Adrenal gland (tissue), 19 donors: ENCODE measurements at places on chromosomes 1 and 21. TPM values are rescaled to one million over a fixed set of nuclear protein-coding genes. Genes with fewer than 3 reads are reported as not detected.

- peak; percentile 79 for DNase-seq
Observed at GRCh38 chr1:202131956-202132821, 9.5 kb downstream of the GPR37L1 start.

GRCh38 chr1:159289060-159289459 lies 13.1 kb upstream of the FCER1A start:
- DNase-seq, result no peak

Gene ADGRB2
- 2.2 TPM for total RNA-seq

- no peak for DNase-seq
Observed at GRCh38 chr1:192448026-192448578, 127.5 kb upstream of the RGS1 start.

DNA sequence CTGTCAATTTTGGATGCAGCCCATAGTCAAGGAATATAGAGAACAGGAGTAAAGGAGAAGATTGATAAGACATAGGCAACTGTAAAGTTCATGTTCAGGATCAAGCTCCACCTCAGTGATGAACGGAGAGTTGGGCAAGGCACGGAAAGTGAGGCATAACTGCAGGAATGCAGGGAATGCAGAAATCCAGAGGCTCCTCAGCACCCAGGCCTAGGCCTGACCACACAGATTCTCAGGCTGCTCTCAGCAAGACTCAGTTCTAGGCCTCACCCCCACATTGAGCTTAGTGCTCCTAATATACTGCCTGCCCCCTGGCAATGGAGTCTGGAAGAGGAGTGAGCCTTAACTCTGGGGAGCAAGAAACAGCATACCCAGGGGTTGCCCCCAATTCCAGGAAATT lies 36.3 kb upstream of the S1PR1 start:
- no peak for DNase-seq

Gene AADACL3
- not detected for total RNA-seq

Gene TMOD4
- total RNA-seq, result 0.60 TPM

DNA sequence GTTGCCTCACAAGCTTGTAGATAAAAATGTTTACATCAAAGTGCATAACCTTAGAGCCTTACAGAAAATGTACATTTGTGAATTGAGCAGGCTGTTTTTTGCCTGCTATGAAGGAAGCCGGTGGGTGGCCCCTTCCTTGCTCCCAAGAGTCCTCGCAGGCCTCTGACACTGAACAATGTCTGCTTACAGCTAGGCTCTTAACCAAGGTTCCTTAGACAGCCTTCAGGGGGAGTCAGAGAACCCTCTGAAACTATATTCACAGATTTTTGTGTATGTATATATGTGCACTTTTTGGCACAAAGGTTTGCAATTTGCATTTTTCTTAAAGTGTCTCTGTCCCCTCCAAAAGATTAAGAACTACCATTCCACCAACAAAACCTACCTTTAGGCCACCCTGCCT lies 282.6 kb downstream of the BARHL2 start:
- no peak for DNase-seq

Gene KCNH1
- 0.57 TPM for total RNA-seq

Gene FRRS1
- 20.0 TPM for total RNA-seq
